ENCODE measurements at places on chromosomes 6 and 20.
A peak's percentile ranks its signal among the peaks of the same experiment; 100 is the strongest.

- no peak for DNase-seq
Observed at GRCh38 chr6:13428583-13429405, 58.6 kb downstream of the GFOD1 start.

DNA sequence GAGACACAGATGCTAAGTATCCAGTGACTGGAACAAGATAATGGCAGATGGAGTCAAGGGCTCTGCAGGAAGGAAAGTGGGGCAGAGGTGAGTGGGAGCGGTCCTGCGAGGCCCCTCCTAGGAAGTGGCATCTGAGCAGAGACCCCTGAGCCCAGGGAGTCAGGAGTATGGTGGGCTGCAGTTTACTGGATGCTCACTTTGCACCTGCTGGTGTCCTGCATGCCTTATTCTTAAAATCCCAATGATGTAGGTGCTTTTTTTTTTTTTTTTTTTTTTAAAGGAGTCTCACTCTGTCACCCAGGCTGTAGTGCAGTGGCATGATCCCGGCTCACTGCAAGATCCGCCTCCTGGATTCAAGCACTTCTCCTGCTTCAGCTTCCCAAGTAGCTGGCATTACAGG is 5.6 kb downstream of the CEBPB start:
- no peak for DNase-seq

DNA sequence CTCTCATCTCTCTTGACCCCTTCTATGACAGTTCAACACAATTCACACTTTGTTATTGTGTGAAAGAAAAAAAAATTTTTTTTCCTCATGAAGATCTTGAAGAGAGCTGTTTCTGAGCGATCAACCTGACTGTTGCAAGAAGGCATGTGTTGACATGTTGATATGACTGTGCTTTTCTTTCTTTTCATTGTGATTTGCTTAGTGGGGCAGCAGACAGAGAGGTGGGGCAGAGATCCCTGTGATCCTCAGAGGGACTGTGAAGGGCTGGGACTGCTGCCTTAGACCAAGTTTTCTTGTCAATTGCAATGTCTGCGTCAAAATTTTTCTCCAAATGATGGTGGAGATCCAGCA is 70.8 kb upstream of the IYD start:
- DNase-seq, result no peak

DNA sequence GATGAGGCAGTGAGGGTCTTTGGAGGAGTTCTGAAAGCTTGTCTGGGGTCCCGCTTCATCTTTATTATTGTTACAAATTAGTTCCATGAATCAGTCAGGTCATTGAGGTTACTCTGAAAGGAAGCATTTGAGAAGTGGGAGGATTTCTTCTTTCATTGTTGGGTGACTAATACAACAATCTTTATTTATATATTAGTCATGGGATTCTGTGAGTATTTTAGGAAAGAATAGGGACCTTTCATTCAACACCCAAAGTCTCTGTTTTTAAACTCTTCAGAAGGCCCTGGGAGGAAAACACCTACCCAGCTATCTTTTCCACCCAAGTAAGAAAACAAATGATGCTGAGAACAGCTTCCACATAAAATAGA is 98.3 kb downstream of the SOD2 start:
- no peak for DNase-seq

DNA sequence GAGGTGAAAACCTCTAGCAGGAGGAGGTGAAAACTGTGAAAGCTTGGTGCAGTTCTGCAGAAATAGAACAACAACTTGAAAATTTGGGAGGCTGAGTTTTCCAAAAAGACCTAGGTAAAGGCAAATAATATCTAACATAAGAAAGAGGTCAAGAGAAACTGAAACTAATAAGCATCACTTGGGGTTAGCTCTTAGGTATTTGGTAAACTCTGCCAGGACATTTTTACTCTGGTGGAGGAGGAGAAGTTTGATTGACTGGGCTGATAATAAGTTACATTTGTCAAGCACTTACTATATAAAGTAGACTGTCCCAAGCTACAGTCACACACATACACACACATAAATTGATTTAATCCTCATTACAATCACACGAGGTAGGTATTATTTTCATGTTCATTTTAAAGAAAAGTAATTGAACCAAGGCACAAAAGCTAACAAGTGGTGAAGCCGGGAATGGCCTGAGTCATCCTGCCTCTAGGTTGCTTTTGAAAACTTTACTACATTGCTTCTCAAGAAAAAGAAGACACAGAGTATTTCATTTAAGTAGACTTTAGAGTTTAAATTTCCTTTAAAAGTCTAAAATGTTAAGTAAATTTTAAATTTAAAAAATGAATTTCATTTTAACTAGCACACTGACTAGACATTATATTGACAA is 275.5 kb downstream of the PTPRK start:
- no peak for DNase-seq

- no peak for DNase-seq
Observed at GRCh38 chr6:148711833-148712654, 34.8 kb upstream of the UST start.

- no peak for DNase-seq
Observed at GRCh38 chr20:44302026-44302669, 8.9 kb downstream of the FITM2 start.

DNA sequence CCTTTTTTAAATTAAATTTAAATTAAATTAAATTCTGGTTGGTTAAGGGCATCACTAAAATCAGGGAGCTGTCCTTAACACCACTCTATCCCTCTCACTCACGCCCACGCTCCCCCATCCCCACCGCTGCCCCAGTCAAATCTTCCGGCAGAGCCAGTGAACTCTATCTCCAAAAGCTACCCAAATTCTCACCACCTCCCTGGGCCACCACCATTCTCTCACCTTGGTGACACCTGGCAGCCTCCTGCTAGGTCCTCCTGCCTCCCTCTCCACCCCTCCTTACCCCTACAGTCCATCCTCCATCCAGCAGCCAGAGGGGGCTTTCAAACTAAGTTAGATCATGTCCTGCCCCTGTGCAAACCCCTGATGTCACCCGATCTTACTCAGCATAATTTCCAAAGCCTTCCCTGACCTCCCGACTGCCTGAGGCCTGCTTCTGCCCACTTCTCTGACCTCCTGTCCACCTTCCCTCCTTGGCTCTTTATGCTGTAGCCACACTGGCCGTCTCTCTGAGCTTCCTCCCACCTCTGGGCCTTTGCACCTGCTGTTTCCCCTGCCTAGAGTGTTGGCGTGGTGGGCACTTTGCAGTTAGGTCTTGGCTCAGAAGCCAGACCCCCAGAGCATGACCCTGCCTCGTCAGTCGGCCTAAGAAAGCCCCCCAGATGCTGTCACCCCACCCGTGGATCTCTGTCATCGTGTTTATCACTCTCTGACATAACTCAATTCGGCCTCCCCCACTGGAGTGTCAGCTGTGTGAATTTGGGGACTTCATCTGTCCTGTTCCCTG is 24.7 kb downstream of the PTGIS start:
- no peak for DNase-seq

DNA sequence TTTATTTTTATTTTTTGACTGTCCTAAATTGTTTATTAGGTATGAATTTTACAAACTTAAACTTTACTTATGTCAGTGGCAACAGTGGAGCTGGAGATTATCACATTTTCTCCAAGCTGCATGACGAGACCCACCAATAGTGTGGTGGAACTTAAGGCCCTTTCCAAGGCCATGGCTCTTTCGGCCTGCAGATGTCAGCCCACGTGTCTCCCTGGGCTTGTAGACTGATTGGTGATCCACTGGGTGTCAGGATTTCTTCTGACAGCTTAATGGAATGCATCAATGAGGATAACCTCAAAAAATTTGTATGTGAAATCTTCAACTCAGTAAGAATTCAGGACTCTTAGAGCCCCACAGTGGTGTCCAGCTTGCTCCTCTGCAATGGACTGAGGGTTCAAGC is 32.3 kb upstream of the OVOL2 start:
- no peak for DNase-seq

GRCh38 chr6:116533233-116533957 is 12.1 kb downstream of the TRAPPC3L start:
- DNase-seq, result no peak

GRCh38 chr20:19642860-19643259 is 115.2 kb upstream of the RIN2 start:
- no peak for DNase-seq

- DNase-seq, result no peak
Observed at GRCh38 chr20:25191051-25191450, 4.5 kb upstream of the ENTPD6 start.

DNA sequence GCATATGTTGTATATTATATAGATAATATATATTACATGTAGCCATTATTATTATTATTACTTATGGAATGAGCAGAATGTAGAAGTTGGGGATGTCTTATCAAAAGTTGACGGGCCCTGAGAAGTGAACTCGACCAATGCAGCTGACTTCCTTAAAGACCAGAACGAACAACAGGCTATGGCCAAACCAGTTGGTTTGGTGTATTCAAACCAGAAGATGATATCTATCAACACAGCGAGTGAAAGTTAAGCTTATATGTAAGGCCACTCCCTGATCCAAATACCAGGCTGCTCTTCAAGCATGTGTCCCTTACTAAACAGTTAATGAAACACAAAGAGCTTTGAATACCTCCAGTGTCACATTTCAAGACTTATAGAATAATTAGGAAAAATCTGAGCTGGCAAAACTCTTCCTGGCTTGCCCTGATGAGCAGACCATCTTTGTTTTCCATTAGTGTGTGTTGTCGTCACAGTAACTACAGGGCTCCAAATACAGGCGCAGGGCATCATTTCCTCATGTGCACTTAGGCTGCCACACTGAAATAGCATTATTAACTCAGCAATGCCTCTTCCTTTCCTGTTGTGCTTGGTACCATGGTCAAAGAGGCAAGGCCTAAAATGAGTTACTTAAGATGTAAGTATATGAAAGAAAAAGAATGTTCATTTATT is 6.6 kb downstream of the FILIP1 start:
- DNase-seq, result no peak

DNA sequence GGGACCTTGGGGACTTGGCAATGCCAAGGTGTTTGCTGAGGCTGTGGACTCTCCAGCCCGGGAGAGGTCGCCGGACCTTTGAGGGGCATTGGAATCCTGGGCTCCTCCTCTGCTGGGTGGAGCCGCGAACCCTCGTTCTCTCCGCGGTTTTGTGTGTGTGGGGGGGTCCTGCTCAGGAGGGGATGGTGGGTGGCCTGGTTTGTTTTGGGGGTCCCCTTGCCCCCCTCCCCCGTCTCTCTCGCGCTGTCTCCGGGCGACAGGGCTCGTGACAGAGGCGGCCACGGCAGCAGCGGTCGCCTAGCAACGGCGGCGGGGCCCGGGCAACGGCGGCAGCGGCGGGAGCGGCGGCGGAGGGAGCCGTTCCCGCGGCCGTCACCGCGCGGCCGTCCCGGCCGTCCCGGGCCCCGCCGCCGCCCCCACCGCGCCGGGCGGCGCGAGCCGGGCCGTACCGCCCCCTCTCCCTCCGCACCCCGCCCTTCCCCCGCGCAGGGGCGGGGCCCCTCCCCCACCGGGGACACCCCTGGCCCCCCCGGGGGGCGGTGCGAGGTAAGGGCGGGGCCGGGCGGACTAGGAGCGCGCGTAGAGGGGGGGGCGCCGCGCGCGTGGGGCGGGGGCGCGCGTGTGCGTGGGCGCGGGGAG is 7.8 kb downstream of the SYNGAP1 start:
- peak; percentile 80 for DNase-seq

DNA sequence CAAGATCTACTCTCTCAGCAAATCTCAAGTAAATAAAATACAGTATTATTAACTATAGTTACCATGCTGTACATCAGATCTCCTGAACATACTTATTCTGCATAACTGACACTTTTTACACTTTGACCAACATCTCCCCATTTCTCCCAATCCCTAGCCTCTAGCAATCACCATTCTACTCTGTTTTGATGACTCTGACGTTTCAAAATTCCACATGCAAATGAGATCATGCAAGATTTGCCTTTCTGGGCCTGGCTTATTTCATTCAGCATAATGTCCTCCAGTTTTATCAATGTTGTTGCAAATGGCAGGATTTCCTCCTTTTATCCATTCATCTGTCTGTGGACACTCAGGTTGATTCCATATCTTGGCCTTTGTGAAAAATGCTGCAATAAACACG is 266.3 kb downstream of the RFPL4B start:
- no peak for DNase-seq

DNA sequence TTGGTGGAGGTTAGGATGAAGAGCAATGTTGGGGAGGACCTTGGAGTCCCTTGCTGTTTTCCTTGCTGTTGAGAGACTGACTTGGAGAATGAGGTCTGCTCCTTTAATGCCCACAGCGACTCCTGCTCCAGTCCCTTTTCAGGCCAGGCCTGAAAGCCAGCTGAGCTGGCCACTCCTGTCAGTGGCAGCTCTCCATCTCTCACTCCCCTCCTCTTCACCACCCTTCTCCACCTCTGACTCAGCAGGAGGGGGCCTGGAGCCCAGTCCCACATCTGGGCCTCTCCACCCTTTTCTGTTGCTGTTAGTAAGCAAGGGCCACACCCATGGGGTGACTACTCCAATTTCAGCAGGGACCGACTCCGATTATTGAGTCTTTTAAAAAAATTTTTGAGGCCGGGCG is 2.2 kb downstream of the SNX21 start:
- DNase-seq, result no peak

GRCh38 chr6:119661628-119662027 is 312.1 kb upstream of the MAN1A1 start:
- DNase-seq, result no peak

- DNase-seq, result no peak
Observed at GRCh38 chr20:25622049-25622448, 1.8 kb downstream of the NANP start.

GRCh38 chr20:57083072-57083471 is 183.4 kb downstream of the BMP7 start:
- no peak for DNase-seq

DNA sequence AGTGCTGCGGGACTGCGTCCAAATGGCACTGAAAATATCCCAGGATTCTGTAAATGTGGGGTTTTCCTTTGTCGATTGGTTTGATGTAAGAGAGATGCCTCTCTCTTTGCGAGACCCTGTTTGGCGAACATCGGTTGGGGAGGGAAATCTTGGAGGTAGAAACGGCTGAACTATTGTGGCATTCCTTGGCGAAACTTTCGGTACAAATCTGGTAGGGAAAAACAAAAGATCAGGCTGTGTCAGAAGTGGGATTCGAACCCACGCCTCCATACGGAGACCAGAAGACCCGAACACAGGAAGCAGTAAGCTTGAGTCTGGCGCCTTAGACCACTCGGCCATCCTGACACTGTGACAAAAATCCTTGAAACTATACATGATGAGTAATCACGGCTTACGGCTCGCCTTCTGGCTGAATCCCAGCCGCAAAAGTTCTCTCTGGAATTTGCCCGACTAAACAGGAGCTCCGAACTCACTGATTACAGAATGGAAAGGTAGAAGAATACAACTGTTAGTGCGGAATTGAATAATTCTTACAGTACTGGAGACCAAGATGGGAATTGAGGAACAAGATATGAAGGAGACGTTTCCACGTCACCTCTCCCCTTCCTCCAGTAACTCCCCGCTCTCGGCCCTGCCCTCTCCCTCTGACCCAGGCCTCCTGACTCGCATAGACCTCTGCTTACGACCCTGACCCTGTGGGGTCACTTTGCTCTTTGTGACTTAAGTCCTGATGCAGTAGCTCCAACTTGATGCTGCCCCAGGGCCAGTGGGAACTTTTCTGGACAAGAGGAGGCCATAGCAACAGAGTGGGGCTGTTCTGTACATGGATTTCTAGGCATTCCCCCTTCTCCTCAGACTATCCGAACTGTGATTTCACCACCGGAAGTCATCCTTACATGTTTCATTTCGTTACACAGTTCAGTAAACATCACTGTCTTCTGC is 132.8 kb upstream of the ZNF184 start:
- DNase-seq, result no peak

Data from activated CD8-positive, alpha-beta memory T cell treated with anti-CD3 and anti-CD28 coated beads for 24 hours (primary cell).